ENCODE measurements at places on chromosomes 5 and 9. TPM values are rescaled to one million over a fixed set of nuclear protein-coding genes. Genes with fewer than 3 reads are reported as not detected.

The ANKDD1B gene
- total RNA-seq, result not detected

The PAEP gene
- total RNA-seq, result not detected

The SLC25A48 gene
- not detected for total RNA-seq

The SLC2A8 gene
- total RNA-seq, result 19.2 TPM

The MBLAC2 gene
- 1.9 TPM for total RNA-seq

The FLT4 gene
- 2.0 TPM for total RNA-seq

The IL13 gene
- total RNA-seq, result not detected

The FAM169A gene
- total RNA-seq, result 5.0 TPM

The IFNW1 gene
- total RNA-seq, result not detected

The THOC3 gene
- total RNA-seq, result 20.9 TPM

GRCh38 chr9:87671925-87672324 is 54.0 kb upstream of the CTSL start:
- peak; percentile 21 for DNase-seq

GRCh38 chr9:132826621-132827365 is 51.3 kb downstream of the AK8 start:
- no peak for DNase-seq

GRCh38 chr5:67896311-67896929 is 319.1 kb upstream of the PIK3R1 start:
- DNase-seq, result no peak

DNA sequence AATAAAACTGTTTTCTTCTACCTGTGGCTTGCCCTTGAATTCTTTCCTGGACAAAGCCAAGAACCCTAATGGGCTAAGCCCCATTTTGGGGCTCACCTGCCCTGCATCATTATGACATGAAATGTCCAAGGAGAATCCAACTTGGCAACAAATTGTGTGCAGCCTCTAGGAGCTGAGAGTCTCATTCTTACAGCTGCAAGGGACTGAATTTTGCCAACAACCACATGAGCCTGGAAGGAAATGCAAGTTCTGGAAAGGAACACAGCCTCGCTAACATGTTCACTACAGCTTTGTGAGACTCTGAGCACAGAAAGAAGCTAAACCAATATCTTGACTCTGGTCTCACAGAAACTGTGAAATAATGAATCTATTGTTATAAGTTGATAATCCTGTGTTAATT is 94.8 kb upstream of the CDH12 start:
- no peak for DNase-seq

- DNase-seq, result no peak
Observed at GRCh38 chr9:35791297-35791921, at the start of gene NPR2. TSS of gene NPR2 (plus strand) at chr9:35791591. CDS start at chr9:35792409, 818 bp downstream.

GRCh38 chr9:94801234-94801633 is 74.7 kb downstream of the AOPEP start:
- no peak for DNase-seq

GRCh38 chr5:96144289-96144688 is 182.6 kb upstream of the ELL2 start:
- DNase-seq, result no peak

- DNase-seq, result no peak
Observed at GRCh38 chr5:86244153-86244552, 373.6 kb upstream of the COX7C start.

GRCh38 chr9:108586471-108587139 is 269.2 kb downstream of the ACTL7B start:
- no peak for DNase-seq

GRCh38 chr5:134568761-134569695 is 43.6 kb downstream of the JADE2 start:
- peak; percentile 86 for DNase-seq

DNA sequence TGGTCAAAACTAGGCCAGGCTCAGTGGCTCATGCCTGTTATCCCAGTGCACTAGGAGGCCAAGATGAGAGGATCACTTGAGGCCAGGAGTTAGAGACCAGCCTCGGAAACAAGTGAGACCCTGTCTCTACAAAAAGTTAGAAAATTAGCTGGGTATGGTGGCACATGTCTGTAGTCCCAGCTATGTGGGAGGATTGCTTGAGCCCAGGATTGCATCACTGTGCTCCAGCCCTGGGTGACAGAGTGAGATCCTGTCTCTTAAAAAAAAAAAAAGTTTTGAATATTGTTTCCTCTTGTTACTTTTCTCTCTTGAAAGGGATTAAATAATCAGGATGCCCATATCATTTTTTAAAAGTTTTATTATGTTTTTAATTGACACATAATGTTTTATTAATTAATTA is 7.6 kb downstream of the ARHGEF37 start:
- no peak for DNase-seq

GRCh38 chr5:17415321-17415758 is 82.7 kb upstream of the TAF11L2 start:
- DNase-seq, result no peak

DNA sequence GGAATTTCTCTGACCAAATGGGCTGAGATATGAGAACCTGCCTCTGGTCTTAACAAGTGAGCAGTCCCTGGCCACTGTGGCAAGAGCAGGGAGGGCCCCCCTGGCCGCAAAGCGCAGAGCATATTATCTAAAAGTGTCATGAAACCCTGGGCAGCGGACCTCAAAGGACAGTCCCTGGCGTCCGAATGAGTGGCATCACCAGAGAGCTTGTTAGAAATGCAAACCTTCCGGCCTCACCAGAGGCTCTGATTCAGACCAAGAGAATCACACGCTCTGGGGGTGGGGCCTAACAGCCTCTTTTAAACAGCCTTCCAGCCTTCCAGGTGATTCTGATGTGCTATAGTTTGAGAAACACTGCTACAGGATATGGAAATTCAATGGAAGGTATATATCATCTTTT is 10.9 kb downstream of the PTPN3 start:
- no peak for DNase-seq

DNA sequence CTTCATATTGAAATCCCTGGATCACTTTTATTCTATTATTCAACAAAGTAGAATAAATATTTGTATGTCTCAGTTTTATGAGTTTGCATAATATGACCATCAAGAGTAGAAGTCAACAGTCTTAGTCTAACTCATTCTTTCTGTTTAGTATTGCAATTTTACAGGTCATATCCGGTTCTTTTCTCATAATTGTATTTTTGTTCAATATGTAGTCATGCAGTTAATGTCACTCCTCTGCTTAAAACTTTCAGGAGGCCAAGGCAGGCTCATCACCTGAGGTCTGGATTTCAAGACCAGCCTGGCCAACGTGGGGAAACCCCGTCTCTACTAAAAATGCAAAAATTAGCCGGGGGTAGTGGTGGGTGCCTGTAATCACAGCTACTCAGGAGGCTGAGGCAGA is 148.4 kb upstream of the TRPM3 start:
- no peak for DNase-seq

DNA sequence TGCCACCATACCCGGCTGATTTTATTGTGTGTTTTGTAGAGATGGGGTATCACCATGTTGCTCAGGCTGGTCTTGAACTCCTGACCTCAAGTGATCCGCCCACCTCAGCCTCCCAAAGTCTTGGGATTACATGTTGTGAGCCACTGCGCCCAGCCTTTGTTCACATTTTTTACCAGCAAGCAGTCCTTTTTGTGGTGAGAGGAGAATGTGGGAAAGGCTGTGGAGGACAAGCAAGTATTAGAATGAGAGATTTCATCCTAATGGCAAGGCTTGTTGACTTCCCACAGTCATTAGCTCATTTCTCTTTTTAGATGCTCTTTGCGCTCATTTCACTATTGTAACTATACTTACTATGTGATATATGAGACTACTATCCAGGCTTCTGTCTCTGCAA is 6.1 kb downstream of the IL31RA start:
- no peak for DNase-seq

DNA sequence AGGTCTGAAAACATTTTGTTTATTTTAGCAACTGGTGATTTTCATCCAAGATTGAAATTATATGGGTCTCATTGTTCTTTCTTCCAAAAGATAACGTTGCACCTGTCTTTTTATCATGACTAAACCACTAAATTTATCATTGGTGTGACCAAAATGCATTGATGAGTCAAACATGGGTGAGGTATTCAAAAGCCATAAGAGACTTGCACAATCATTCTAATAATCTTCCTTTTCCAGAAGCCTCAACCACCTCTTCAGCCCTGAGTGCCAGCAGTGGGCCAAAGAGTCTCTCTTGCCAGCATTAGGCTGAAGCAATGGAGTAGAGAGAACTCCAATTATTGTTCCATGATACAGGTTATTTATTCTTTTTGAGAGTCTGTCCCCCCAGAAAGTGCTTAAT is 198.9 kb downstream of the LURAP1L start:
- no peak for DNase-seq

- DNase-seq, result no peak
Observed at GRCh38 chr5:42894057-42894456, 82.4 kb upstream of the SELENOP start.

GRCh38 chr9:81631218-81631745 is 58.1 kb downstream of the TLE1 start:
- no peak for DNase-seq

DNA sequence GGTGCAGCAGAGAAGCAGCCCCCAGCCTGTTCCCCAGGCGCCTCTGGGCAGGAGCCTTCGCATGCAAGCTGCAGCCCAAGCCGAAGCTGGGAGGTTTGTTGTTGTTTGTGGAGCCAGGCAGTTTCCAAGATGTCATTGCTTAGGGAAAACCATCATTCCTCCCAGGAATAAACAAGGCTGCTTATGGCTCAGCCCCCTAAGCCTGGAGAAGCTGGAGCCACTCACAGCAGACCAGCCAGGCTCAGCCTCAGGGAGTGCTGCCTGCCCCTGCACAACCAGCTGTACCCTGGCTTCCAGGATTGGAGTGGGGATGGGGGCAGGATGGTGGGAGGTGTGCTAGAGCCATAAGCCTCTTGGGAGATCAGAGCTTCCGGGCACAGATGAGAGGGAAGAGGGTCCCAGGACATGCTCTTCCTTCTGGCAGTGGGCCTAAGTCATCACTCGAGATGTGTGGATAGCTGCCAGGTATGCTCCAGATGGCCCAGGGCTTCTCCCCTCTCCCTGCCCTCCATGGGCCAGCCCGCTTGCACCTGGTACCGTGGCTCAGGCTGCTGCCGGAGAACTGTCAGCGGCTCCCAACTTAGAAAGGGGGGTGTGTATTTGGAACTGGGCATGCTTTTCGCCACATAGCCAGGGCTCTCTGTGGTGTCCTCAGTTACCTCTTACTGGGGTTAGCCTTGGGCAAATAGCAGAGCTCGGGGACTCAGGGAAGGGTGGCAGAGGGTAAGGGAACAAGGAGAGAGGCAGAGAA is 105.2 kb downstream of the RGS3 start:
- no peak for DNase-seq

DNA sequence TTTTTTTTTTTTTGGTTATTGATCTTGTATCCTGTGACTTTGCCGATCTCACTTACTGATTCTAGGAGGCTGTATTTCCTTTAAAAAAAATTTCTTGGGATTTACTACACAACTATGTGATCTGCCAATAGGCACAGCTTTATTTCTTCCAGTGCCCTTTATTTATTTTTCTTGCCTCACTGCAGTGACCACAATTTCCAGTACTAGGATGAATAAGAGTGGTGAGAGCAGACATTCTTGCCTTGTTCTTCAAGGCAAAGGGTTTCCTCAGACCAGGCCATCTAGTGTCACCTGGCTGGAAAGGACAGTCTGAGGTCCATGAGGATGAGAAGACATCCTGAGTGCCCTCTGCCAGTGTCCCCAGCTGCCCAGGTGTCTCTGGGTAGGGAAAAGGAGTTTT is 265.4 kb downstream of the SPOCK1 start:
- no peak for DNase-seq

DNA sequence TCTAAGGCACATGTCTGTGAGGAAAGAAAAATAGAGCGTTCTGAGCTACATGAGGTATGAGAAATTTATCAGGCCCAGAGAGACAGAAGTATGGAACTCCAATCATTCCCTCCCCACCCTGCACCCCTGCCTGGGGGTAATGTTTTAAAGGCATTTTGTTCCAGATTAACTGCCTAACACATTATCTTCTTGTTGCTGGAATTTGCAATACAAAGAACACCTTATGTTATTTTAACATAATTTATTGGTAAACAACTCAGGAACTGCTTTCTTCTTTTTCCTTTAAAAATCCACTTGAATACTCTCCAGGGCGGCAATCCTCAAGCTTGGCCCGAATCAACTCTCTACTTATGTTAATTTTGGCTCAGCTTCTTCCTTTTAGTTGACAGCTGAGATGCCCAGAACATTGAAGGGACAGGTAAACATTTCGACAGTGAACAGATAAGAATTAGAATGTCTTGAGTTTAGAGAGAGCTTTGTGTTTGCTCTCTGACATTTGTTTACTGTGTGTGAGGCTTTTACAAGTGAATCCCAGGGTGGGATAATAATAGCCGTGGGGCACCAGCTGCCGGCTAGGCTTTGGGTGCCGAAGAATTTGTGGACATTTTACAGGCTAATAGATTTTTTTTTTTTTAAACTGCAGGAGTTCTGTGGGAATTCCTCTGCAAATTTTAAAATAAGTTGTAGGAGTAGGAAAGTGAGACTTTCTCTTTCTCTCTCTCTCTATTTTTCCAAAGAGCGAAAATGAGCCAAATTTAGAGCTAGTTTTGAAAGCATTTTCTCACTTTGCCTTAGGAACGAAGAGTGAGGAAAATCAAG is 96.4 kb upstream of the TAF11L2 start:
- no peak for DNase-seq

DNA sequence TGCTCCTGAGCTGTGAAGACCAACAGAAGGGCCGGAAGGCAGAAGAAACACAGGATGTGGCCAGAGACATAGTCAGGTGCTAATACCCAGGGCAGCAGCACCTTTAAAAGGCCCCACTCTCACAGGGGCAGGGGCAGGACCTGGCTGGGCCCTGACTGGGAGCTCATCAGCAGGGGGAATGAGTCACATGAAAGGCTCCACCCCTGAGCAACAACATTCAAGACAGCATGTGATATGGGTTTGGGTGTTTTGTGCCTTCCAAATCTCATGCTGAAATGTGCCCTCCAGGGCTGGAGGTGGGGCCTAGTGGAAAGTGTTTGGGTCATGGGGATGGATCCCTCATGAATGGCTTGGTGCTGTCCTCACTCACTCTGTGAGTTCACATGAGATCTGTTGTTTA is 181.7 kb downstream of the ERCC6L2 start:
- DNase-seq, result no peak

GRCh38 chr5:14450018-14450524 is 131.5 kb upstream of the OTULINL start:
- DNase-seq, result peak; percentile 93

- DNase-seq, result no peak
Observed at GRCh38 chr9:92711844-92712243, 41.9 kb upstream of the IPPK start.

GRCh38 chr5:79202076-79202475 is 33.9 kb upstream of the JMY start:
- no peak for DNase-seq

DNA sequence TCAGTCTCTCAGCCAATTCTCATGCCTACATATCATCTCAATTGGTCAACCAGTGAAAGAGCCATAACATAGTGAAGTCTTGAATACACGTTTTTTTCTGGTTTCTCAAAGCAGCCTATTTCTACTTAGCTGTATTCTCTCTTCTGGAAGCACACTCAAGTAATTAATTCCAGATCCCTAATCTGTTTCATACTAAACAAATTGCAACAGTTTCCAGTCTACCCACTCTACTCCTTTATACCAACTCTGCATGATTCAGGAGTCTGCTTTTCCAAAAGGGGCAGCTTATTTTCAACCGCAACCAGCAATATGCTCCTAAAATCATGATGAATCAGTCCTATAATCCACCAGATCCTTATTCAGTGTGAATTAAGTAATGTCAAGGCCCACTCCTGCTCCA is 211.7 kb downstream of the TLE1 start:
- DNase-seq, result no peak

GRCh38 chr9:76534026-76534425 is 75.0 kb downstream of the GCNT1 start:
- DNase-seq, result no peak

Measured in right atrium auricular region (tissue), 2 donors.